ENCODE measurements at places on chromosomes 3 and 15.

DNA sequence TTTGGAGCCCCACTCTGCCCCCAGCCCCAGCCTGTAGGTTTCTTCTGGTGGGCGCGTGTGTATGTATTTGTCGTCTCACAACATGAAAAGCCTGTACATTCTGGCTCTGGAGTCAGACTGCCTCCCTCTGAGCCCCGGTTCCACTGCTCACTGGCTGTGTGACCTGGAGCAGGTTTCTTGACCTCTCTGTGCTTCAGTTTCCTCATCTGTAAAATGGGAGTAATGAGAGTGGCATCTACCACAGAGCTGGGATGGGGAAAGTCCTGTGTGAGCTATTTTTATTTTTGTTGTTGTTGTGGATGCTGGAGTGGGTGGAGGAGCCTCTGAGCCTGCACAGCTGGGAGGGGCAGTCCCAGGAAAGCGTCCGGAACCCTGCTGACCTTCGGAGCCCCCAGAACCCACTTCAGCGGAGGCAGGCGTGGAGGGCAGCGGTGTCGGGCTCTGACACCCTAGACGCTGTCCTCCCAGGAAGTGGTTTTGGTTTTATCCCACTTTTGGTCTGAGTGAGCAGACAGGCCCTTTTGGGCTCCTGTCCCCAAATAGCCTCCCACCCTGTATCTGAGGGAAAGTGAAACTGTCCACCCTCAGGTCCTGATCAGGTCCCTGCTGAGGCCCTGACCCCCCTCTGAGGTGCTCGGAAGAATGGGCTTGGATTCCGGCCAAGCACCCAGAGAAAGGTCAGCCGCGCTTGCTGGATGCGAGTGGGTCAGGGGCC is 103.5 kb downstream of the CHSY1 start:
- DNase-seq = no peak

- DNase-seq = no peak
Measured at GRCh38 chr3:5458526-5458925, 271.0 kb downstream of the EDEM1 start.

GRCh38 chr3:100936931-100937330 is 56.3 kb downstream of the ABI3BP start:
- DNase-seq = no peak

GRCh38 chr3:19811689-19812088 is 122.3 kb downstream of the EFHB start:
- no peak for DNase-seq

GRCh38 chr15:50418041-50418583 is 6.1 kb upstream of the USP8 start:
- no peak for DNase-seq

GRCh38 chr3:185270956-185271332 is 17.1 kb upstream of the EHHADH start:
- no peak for DNase-seq

GRCh38 chr3:13259831-13260230 is 160.3 kb downstream of the NUP210 start:
- no peak for DNase-seq

GRCh38 chr15:45456212-45457106 is 66.1 kb downstream of the SLC30A4 start:
- DNase-seq = no peak

- DNase-seq = no peak
Measured at GRCh38 chr3:127781411-127782001, 40.8 kb downstream of the MGLL start.

DNA sequence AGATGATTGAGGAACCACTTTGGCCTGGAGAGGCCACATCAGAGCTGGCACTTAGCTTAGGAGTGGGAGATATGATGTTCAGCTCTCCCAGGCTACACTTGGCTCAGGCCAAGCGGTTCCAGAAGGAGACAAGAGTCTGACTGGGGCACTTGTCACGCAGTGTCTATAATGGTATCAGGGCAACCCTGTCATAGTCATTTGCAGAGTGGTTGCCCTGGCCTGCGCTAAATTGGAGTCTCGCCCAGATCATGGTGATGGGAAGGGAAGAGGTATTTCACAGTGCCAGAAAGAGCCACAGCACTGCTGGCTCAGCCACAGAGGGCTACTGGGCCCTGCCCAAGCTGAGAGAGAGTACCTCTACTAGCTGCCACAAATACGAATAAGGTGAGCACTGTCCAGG is 186.9 kb upstream of the CRBN start:
- DNase-seq = no peak

GRCh38 chr15:26712335-26712734 is 60.5 kb downstream of the GABRB3 start:
- DNase-seq = no peak

GRCh38 chr15:62558640-62559380 is 393.7 kb upstream of the C2CD4B start:
- no peak for DNase-seq

GRCh38 chr3:61780455-61781228 is 219.3 kb downstream of the PTPRG start:
- no peak for DNase-seq

DNA sequence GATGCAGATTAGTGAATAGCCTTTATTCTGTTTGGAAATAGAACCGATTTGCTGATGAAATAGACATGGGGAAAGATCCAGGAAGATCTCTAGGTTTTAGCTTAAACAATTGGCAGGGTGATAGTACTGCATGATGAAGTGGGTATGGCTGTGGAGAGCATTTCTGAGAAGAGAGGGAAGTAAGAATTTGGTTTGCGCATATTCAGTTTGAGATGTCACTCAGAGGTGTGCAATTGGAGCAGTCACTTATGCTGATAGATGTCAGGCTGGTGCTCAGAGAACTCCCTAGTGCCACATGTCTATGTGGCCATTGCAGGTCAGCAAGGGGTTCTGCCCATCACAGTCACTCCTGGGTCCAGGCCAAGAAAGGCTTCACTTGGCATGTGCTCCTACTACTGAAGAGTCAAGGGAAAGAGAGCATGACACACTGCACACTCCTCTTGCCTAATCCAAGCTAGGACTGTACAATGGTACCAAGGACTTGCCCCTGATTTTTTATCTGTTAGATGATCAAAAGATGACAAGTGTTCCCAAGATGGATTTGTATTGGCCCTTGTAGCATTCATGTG is 57.2 kb upstream of the ST8SIA2 start:
- DNase-seq = no peak

DNA sequence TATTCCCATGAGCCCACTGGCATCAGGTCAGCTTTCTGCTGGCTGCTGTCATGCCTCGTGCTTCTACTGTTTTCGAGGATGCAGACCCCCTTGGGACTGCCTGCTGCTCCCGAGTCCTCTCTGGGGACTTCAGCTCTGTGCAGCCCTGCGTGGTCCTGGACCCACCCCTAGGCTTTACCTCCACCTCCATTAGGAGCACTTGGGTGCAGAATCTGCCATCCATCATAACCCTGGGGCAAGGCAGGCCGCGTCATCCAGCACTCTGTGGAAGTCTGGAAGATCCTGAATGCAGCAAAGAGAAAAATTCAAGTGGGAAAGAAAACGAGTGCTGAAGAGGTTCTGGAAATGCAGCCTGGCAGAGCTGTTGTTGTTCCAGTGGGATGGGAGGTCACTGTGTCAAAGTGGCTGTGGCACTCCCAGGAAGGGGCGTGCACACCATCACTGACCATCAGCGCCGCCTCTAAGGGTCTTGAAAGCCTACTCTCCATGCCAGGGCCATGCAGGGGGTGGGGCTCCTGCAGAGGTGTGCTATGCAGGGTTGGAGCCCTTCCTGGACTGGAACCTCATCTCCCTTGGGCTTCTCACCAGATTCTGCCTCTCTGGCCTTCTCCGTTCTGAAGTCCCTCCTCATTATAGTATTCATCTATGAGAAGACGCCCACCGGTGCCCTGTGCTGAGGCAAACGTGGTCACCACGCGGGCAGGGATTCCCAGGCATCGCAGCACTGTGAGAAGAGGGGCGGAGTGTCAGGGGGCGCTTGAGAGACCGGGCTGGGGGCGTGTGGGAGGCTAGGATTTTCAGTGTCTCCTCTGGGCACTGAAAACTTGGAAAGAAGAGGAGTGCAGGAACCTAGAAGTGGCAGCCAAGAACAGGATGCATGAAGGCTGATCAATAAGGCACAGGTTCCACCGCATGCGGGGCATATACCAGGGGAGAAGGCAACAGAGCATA is 12.5 kb downstream of the EPB42 start:
- no peak for DNase-seq

DNA sequence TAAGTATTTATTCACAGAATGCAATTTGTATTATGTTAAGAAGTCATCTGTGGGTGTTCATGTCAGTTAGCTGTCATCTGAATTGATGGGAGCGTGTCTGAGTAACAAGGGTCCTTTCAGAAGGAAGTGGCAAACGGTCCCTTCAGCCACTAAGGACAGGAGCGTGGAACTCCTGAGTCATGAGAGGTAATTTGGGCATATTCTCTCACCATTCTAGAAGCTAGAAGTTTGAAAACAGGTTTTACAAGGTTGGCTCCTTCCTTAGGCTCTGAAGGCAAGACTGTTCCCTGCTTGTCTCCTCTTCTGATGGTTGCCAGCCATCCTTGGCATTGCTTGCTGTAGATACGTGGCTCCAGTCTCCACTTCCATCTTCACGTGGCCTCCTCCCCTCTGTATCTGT is 19.7 kb downstream of the ABHD2 start:
- no peak for DNase-seq

DNA sequence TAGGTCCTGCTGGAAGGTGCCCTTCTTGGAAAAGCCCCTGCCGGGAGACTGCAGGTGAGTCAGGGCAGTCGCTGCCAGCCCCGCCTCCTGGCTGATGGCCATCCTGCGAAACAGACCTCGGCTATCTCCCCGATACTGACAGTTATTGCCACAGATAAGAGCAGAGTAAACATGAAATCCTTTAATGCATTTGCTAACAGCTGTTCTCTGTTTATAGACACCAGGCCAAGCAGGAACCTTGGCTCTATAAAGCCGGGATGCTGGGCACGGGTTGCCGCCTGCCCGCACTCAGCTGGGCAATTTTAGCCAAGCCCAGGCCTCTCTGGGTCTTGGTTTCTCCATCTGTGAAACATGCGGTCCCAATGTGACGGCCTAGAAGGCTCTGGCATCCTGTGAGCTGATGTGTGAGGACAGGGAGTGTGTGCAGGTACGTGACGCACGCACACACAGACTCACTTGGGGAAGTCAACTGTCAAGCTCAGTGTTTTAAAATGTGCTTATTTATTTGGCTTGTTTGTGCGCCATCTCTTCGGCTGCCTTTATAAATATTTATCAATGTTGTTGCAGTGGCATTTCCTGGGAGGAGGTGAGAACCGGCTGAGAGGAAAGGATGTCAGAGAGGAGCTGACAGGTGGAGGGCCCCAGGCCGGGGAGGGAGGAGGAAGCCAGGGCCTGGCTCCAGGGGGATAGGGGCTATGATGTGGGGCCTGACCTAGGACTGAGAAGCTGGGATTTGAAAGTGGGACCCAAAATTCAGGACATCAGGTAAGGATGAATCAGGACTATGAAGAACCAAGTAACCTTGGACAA is 50.8 kb upstream of the PRR23E start:
- no peak for DNase-seq

DNA sequence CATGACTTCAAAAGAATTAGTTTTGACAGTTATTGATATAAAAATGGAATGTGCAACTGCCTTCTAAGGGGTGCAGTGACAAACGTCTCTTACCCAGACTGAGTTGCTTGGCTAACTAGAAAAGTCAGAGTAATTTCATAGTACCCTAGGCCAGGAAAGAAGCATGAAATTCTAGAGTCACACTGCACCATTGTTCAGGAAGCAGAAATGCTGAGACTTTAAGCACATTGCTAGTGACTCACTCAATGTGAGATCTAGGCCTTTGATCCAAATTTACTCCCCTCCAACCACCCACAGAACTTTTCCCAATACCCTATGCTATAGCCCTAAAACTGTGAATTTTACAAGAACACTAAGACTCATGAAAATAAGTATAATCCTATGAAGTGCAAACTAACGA is 110.8 kb downstream of the DUT start:
- DNase-seq = no peak

GRCh38 chr15:88177451-88177850 is 79.1 kb downstream of the NTRK3 start:
- no peak for DNase-seq

GRCh38 chr3:174529298-174529697 is 329.8 kb upstream of the NAALADL2 start:
- no peak for DNase-seq

- DNase-seq = no peak
Measured at GRCh38 chr15:39774688-39775267, 7.9 kb downstream of the FSIP1 start.

- no peak for DNase-seq
Measured at GRCh38 chr3:2544212-2544611, 445.5 kb downstream of the CNTN4 start.

DNA sequence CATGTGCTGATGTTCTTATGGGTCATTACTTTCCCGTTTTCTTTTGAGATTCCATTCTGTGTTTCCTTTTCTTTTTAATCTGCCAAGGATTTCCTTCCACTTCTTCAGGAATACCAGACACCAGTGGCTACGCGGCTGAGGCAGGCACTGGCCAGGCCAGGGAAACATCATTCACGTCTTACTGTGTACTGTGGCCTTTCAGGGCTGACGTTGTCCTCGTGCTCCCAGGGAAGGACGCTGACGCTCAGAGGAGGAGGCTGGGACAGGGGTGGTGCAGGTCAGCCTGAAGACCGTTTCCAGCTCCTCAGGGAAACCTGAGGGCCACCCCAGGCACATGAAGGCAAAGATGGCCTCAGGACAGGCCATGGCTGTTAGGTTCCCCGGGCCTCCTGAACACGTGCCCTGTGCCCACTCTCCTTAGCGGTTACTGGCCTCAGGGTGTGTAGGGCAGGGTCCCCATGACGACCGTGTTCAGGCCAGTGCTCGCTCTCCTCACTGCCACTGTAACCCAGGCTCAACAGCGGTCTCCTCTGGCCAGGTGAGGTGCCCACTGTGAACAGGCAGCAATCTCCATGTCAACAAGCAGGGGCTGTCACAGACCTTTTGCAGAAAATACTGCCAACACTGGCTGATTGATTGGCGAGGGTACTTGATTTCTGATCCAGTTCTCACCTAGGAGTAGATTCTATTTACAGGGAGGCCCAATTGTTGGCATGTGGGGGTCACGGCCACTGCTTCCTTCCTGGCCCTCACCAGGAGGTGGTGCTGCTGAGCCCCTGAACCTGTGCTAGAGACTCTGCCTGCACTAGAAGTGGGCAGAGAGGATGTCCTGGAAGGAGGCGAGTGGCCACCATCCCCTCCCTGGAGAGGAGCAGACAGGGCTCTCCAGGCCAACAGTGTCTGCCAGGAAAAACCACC is 169.5 kb downstream of the ATP10A start:
- DNase-seq = no peak

- no peak for DNase-seq
Measured at GRCh38 chr3:14282001-14282705, 103.5 kb downstream of the LSM3 start.

DNA sequence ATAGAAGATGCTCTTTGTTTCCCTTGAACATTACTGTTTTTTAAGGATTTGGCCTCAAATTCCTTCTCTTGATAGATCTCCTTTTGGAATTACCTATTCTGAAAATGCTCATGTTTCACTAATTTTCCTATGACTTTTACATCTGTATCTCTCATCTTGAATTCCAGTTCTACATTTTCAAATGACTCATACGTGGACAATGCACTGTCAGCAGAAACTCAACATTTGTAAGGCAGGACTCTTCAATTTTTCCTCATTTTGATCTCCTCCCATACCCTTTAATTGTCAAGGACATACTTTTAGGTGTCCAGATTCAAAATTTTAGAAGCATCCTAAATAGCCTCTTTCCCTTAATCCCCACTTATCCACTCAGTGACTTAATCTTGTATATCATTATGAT is 341.0 kb upstream of the RASGRP1 start:
- DNase-seq = no peak
